ENCODE measurements at places on chromosomes 2 and 18.

- DNase-seq: no peak
Observed at GRCh38 chr2:119333360-119333759, 33.3 kb downstream of the C2orf76 start.

DNA sequence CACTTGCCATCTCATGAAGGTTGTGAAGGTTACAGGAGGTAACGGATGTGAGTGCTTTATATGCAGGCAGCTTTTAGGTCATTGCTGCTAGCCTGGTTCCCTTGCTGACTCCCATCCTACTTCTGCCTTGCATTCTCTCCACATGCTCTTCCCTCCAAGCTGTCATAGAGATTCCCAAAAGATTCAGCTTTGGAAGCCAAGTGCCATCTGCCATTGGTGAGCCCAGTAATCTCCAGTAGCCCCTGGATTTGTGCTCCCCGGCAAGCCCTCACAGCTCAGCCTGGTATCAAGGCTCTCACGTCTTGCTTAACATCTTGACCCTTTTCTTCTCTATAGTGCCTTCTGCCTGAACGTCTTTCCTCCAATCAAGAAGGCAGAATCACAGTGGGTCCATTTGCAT, 61.6 kb downstream of the MYT1L start:
- no peak for DNase-seq

DNA sequence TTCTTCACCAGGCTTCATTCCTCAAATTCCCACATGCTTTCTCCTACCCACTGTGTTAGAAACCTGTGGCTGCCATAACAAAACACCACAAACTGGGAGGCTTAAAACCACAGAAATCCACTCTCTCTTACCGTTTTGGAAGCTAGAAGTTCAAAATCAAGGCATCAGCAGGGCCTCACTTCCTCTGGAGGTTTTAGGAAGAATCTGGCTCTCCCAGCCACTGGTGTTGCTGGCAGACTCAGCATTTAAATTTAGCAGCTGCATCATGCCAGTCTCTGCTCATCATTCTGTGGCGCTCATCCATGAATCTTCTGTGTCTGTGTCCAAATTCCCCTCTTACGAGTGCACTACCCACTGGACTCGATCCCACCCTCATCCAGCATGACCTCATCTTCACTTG, 248.5 kb downstream of the ZNF516 start:
- DNase-seq: no peak

GRCh38 chr2:128076461-128077106, 14.4 kb upstream of the UGGT1 start:
- no peak for DNase-seq

GRCh38 chr2:5561006-5561405, 131.2 kb upstream of the SOX11 start:
- peak; percentile 94 for DNase-seq

DNA sequence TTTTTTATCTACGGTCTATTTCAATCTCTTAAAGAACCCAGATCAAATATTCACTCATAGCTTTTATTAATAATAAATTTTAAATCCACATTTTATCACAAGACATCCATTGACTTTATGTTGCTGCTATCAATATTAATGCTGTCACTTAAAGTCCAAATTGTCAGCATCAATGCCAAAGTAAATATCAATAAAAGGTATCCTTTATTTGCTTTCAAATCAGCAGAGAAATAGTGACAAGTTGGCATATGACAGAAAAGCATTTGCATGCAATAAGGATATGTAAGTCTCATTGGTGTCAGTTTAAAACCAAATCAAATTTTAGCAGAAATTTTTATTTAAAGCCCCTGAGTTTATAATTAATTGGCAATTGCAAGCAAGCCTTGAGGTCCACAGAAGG, 775.4 kb downstream of the ADCYAP1 start:
- DNase-seq: no peak

- no peak for DNase-seq
Observed at GRCh38 chr18:57738078-57738477, 65.0 kb downstream of the ATP8B1 start.

GRCh38 chr2:150007815-150008430, 420.3 kb upstream of the MMADHC start:
- DNase-seq: no peak

- no peak for DNase-seq
Observed at GRCh38 chr18:10303171-10303570, 151.3 kb upstream of the APCDD1 start.

DNA sequence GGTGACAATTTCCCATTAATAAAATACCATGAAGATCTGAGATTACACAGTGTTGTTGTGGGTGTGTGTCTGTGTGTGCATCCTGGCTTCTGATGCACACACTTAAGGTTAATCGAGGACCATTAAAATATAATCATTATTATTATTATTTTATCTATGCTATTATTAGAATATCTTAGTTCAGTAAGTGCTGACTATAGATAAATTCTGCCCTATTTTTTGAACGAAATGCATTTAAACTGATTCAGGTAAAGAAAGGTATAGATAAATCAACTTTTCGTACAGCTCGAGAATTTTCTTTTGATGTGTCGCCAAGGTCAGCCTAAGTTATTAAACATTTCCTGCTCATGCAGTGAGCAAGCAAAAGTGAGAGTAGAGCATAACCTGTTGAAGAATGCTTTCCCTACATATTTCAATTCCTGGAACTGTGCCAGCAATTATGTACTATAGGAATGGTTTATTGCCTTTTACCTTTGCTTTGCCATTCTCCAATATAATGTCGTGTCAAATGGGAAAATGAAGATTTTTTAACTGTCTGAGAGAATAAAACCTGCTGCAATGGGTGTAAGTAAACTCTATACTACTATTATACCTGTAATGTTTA, 25.8 kb downstream of the KCNJ3 start:
- no peak for DNase-seq

DNA sequence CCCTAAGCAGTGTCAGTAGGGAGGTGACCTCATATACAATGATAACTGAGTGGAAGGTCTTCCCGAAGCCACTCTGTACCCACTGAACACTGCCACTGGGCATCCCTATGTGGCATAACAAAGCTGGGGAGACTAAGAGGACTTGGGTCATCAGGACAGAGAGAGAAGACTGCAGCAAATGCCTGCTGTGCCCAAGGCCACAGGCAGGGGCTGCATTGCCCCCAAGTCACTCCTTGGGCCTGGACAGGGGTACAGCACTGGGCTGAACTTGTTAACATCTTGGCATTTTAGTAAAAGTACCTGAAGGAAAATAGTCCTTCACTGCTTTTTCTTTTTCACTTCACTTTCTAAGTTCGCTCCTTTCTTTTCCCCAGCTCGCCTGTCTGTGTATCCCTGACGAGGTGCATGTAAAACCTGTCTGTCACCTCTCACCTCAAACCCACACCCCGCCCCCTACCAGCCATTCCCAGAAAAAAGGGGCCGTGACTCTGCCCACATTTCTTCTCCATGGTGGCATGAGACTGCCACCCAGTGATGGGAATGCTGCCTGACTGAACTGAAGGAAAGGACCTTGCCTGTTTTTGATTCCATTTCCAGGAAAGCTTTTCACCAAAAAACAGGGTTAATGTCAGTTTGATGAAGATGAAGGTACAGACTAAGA, 62.9 kb downstream of the MTHFD2 start:
- DNase-seq: peak; percentile 50

- no peak for DNase-seq
Observed at GRCh38 chr2:128494307-128494639, 175.6 kb upstream of the HS6ST1 start.

GRCh38 chr2:162629499-162629898, 209.1 kb downstream of the KCNH7 start:
- no peak for DNase-seq

- DNase-seq: no peak
Observed at GRCh38 chr18:56089612-56090258, 501.7 kb upstream of the TCF4 start.

DNA sequence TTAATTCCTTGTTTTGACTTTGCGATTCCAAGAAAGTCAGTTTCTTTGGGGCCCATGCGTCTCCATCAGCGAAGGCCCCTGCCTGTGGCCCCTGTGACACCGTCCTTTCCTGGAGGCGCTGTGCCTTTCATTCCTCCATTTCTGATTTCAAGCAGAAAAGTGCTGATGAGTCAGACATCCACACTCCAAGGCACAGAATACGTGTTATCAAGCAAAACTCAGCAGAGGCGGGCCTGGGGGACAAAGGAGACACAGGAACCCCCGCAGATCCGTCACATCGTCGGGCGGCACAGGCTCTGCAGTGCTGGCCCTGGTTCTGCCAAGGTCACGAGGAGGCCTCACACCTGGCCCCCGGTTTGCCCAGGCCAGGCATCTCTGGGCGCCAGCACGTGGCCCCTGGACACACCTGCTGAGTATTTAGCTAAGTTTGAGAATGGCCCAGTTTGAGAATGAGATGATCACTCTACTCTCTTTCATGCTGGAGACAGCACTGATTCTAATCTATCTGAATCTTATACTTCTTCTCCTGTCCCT, 7.2 kb upstream of the SALL3 start:
- no peak for DNase-seq

- DNase-seq: no peak
Observed at GRCh38 chr2:84901593-84902120, 3.8 kb upstream of the TMSB10 start.

DNA sequence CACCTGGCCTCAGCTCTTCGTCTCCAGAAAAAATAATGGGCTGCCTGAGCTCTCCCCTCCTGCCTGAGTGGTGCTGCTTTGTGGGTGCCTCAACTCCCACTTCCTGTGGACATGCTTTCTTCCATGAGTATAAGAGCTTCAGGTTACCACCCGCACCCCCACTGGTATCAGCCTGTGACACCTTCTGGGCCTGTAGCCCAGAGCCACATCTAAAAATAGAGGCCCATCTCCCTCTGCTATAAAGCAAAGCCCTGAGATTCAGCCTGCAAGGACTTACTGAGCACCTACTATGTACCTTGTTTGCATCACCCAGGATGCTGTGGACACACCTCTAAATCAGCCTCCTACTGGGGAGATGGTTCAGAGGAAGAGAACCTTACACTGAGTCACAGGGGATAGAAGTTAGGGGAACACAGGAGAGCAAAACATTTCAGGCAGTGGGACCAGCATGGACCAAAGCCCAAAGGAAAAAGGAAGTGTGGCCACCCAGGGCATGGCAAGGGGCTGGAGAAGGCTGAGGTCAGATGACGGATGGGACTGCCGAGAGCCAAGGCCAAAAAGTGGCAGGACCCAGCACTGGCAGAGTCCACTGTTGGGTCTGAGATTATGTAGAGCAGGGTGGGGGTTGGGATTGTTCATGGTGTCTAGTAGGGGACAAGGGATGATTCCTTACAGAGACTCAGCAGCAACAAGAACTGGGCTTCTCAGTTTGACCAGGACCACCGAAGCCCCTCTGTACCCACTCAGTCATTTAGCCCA, 123.7 kb upstream of the PPP1CB start:
- no peak for DNase-seq

- no peak for DNase-seq
Observed at GRCh38 chr2:237729681-237730475, 68.7 kb upstream of the RBM44 start.

DNA sequence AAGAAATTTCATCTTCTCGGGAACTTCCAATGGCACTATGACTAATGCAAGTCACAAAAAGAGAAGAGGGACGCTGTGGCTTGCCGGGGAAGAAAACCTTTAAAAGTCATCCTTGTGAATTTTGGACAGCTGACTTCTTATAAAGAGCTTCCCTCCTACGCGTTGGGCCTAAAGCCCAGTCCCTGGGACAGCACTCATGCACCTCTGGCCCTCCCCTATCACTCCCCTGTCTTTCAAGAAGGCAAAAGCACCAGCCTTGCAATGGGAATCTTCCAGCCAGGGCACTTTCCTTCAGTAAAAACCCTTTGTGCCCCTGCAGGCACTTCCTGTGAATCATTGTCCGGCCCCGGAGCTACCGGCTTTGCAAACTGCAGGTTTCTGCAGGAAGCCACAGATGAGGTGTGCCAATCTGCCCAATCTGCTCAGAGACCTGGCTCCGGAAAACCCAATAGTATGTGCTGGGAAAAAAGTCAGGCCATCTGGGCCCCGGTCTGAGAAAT, 7.1 kb downstream of the MREG start:
- DNase-seq: no peak

- peak; percentile 45 for DNase-seq
Observed at GRCh38 chr18:22470248-22471235, 52.8 kb upstream of the CTAGE1 start.

DNA sequence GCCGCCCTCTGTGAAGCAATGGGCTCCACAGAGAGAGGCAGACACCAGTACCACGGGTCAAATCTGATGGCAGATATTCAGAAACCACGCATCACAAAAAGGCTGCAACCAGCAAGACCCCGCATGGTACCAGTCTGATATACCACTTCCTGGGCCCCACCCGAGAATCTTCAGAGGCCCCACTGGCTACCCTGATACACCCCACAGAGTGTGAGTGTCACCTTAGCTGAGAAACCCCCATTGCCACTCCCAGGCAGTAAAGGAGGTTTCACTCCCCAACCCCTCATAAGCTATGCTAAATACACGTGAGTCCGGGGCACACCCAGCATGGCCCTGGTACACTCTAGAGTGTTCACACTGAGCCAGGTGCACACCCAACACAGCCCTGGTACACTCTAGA, 160.0 kb downstream of the EIPR1 start:
- DNase-seq: no peak

DNA sequence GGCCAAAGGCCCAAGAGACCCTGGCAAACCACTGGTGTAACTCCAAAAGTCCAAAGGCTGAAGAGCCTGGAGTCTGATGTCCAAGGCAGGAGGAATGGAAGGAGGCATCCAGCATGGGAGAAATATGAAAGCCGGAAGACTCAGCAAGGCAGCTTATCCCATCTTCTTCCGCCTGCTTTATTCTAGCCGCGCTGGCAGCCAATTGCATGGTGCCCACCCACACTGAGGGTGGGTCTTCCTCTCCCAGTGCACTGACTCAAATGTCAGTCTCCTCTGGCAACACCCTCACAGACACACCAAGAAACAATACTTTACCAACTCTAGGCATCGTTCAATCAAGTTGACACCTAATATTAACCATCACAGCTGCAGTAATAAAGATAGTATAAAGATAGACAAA, 34.1 kb downstream of the MAPK4 start:
- DNase-seq: no peak

DNA sequence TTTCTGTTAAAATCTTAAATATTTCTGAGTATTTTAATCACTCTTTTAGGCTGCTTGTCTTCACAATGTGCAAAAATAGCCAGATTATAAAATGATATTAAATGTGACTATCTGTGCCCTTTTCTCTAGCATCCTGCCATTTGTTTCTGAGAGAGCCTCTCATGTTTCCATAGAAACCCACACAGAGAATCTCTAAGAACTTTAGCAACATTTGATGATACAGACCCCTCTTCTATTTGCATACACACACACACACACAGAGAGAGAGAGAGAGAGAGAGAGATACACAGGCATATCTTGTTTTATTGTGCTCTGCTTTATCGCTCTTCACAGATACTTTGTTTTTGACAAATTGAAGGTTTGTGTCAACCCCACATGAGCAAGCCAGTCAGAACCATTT, 134.5 kb upstream of the DDX18 start:
- DNase-seq: no peak

GRCh38 chr18:31581498-31582197, 10.0 kb upstream of the TTR start:
- DNase-seq: no peak

- no peak for DNase-seq
Observed at GRCh38 chr2:236887531-236887930, 198.2 kb upstream of the COPS8 start.

Data from Caki2 (cell line).